ENCODE measurements at places on chromosomes 5 and 9.
A peak's percentile ranks its signal among the peaks of the same experiment; 100 is the strongest.

DNA sequence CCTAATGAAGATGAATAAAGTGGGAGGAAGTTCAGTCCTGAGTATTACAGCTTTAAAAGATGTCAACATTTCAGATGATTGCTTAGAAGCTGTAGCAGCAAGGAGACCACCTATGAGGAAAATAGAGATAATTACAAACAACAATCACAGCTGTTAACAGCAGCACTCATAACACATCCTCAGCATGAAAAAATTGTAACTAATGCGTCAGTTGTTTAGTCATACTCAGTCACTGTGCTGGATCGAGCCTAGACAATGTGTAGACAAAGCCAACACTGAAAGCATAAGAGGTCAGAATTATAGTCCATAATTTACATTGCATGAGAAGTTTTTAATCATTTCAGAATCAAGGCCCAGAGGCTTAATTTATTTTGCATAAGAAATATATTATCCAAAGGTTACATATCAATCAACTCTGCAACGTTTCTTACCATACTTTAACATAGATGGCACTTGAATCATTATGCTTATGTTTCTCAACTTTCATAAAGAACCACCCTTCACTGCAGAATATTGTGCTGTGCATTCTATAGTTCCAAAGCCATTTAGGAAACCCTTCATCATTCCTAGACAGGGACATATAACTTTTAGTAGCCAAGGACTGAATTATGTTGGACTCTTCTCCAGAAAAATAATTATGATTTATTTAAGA lies 60.2 kb upstream of the HAPLN1 start:
- DNase-seq: no peak

- DNase-seq: no peak
These were observed 345.9 kb upstream of the CD180 start for GRCh38 chr5:67542479-67542878.

DNA sequence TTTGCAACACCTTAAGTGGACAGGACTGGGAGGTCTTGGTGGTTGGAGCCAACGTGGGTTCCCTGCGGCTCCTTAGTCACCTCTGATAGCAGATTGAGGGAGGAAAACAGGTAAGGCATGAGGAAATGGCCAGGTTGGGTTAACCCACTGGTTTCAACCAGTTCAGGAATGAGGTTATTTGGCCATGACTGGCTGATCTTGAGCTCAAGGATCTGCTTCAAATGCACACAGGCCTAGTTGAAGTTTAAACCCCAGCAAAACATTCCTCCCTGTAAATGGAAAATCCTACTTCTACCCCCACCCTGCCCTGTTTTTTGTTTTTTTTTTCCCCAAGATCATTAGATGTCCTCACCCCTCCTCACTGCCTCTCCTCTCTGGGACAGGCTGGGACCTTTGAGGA lies 3.2 kb upstream of the NUP214 start:
- DNase-seq: no peak

- DNase-seq: no peak
These were observed 22.3 kb upstream of the TMEM250 start for GRCh38 chr9:136140966-136141365.

GRCh38 chr5:56069652-56070226 lies 75.0 kb upstream of the IL6ST start:
- DNase-seq: no peak

DNA sequence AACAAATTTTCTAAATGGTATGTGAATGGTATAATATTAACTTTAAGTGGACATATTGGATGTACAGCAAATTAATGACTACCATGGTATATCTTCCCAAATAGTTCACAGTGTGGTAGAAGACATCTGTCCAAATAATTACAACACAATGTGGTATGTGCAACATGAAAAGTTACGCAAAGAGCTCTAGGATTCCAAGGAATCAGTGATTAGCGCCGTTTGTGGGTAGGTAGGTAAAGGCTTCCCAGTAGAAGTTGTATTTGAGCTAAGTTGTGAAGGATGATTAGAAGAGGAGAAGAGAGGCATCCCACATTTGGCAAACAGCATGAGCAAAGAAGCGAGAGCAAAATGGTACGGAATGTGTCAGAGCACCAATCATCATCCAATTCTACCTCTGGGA lies 14.3 kb upstream of the KLF9 start:
- DNase-seq: no peak

DNA sequence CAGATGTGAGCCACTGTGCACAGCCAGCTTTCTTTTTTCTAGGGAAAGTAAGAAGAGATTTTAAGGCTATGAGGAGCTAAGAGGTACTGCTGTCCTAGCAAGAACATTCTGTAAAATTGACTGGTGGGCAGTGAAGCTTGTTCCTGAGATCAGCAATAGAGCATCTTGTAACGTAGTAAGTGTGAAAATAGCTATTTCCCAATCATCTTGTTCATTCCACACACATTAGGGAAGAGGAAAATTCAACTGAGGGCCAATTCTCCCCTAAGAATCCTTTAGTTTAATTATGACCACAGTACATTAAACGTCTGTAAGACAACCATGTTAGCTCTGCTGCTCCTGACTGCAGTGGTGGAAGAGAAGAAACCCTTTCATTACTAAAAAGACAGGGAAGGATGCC lies 246.2 kb downstream of the EFNA5 start:
- no peak for DNase-seq

- no peak for DNase-seq
These were observed 264.3 kb upstream of the PANK3 start for GRCh38 chr5:168843277-168844015.

- no peak for DNase-seq
These were observed 4.9 kb downstream of the ECM2 start for GRCh38 chr9:92530893-92531292.

DNA sequence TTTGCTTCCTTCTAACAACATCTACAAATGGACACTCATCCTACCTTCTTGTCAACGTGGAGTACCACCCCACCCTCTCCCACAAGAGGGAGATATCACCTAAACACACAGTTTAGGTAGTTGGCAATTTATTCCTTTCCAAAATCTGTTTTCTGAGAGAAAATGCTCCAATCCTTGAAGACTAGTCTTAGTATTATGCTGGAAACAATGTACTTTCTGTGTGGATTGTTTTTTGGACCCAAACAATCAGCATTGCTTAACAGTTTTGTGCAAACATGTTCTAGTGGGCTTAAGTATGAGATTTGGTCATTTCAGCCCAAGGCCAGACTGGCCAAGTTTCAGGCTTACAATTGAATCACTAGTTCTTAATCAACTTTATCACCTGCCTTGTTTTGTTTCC lies 359.1 kb downstream of the ARHGEF28 start:
- DNase-seq: no peak

DNA sequence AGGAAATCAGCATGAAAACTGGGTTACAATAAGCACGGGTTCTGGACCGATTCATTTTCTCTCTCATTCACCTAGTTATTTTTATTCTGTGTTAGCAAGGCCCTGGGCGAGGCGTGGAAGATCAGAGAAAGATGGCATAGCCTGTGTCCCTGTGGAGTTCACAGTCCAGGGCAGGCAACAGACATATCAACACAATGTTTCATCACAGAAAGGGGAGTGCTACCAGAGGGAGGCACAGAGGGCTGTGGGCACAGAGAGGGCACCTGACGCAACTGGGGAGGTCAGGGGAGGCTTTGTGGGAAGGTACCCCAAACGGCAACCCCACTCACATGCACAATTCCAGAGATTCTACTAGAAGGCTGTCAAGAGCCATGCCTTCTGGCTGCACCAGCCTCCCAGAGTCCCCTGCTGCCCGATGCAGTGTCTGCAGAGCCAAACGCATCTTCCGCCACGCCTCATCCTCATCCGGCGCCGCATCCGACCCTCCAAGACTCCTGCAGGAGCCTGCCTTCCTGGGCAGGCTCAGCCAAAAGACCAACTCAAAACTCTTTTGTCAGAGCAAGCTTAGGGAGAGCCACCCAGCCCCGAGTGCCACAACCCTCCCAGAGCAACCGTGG lies 1.4 kb downstream of the FAM193B start:
- no peak for DNase-seq

- no peak for DNase-seq
These were observed 11.5 kb downstream of the SPOCK1 start for GRCh38 chr5:137487600-137487999.

GRCh38 chr9:135684691-135685090 lies 14.6 kb downstream of the SOHLH1 start:
- no peak for DNase-seq

GRCh38 chr5:78626009-78626571 lies 22.5 kb downstream of the LHFPL2 start:
- DNase-seq: no peak

- DNase-seq: no peak
These were observed 1178.6 kb upstream of the CDH9 start for GRCh38 chr5:28216939-28217360.

GRCh38 chr5:158777647-158778350 lies 321.9 kb downstream of the EBF1 start:
- DNase-seq: no peak

- no peak for DNase-seq
These were observed 50.8 kb downstream of the CTSL start for GRCh38 chr9:87776481-87777379.

DNA sequence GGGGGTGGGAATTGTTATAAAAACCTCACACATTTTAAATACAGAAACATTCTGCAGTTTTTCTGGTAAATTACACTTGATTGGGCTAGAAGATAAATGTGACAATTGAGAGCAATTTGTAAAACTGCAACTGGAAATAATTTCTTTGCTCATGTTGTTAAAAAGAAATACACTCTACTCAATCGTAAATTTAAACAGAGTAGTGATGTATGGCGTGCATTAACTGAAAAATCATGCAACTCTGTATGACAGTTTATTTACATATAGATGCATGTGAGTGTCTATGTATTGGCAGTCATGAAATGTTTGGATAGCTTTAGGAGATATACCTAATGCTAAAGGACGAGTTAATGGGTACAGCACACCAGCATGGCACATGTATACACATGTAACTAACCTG lies 554.9 kb downstream of the PRELID2 start:
- no peak for DNase-seq

DNA sequence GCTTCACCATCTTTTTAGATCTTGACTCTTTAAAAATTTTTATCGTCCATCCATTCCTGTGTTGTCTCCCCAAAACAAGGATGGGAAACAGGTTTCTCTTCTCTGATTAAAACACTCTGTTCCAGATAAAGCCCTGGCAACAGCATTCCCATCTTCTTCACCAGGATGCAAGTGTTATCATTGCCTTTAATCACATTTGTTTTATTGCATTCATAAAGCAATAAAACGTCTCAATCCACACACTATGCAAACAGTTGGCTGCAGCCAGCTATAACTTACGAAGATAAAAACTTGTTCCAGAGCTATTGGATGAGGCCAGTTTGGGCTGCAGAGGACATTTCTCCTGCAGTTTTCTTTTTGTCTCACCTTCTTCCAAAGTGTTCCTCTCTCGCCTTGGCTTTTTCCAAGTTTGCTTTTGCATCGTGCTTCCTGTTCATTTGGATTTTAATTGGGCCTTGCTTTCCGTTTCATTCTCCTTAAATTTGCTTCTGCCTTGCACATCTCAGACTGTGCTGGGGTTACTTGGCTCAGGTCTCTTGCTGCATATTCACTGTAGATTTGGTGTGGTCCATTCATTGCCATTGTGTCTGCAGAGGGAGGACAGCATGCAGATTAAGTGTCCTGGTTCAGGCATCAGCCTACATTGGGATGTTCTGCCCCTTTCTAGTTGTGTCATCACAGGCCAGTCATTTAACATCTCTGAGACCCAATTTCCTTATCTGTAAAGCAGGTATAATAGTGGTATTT lies 136.5 kb upstream of the LIFR start:
- DNase-seq: no peak

DNA sequence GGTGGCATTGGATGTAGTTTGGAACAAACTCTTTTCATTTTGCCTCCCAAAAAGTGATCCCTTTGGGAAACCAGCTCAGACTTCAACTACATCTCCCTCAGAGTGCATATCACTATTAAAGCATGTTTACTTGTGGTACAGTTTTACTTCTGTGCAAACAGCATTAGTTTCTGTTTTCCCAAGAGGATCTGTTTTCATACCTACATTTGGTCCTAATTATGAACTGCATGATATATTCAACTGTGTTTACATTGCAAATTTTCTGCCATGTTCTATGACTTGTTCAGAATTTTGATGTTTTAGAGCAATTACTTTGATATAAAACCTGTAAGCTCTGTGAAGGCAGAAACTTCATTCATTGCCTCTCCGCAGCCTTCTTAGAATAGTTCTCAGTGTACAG lies 681.5 kb upstream of the ACO1 start:
- no peak for DNase-seq

GRCh38 chr5:142686968-142687367 lies 1.1 kb upstream of the FGF1 start:
- no peak for DNase-seq

DNA sequence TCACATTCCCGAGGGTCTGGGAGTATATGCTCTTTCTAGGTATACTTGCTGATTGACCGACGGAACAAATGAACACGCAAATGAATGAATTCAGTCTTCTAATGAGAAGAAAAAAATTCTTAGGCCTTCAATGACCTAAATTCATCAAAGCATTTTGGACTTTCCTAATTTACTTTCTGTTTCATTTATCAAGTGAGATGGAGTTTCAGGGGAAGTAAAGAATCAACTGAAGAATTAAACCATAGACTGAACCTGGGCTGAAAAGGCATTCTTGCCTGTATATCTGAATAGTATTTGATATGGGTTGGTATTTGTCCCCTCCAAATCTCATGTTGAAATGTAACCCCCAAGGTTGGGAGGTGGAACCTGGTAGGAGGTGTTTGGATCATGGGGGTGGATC lies 64.1 kb downstream of the ZFAND5 start:
- DNase-seq: no peak

DNA sequence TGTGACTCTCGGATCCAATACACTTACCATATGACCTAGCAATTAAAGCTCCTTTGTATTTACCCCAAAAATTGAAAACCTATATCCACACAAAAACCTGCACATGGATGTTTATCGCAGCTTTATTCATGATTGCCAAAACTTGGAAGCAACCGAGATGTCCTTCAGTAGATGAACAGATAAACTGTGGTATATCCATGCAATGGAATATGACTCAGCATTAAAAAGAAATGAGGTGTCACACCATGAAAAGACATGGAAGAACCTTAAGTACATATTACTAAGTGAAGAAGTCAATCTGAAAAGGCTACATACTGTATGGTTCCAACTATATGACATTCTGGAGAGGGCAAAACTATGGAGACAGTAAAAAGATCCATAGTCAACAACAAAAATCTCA lies 82.0 kb upstream of the PHF24 start:
- no peak for DNase-seq

- DNase-seq: peak; percentile 24
These were observed 10.6 kb upstream of the P4HA2 start for GRCh38 chr5:132238169-132238744.

DNA sequence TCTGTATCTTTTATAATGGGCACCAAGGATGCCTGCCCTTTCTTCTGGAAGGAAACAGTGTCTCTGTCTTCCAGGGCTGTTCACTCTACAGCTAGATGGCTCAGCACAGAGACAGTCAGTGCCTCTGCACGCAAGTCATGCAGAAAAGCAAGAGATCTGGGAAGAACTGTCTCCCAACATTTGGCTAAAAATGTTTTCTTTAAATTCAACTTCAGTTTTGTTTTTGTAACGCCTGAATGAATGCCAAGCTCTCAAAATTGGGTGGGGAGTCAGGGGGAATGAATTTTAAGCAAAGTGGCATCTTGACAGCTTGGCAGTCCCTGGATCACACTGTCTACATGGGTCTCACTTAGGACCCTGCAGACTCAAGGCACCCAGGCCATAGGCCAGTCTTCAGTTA lies 12.6 kb downstream of the OLFML2A start:
- no peak for DNase-seq
